Left ventricle myocardium superior (tissue), 1 donor: ENCODE measurements at places on chromosomes 11 and 22. TPM values are rescaled to one million over a fixed set of nuclear protein-coding genes. Genes with fewer than 3 reads are reported as not detected.

Gene FOLR1
- total RNA-seq = 0.50 TPM

- no peak for DNase-seq
Observed at GRCh38 chr11:86914865-86915519, 40.2 kb downstream of the FZD4 start.

Gene MMP3
- total RNA-seq = not detected

Gene SLC29A2
- 22.6 TPM for total RNA-seq

DNA sequence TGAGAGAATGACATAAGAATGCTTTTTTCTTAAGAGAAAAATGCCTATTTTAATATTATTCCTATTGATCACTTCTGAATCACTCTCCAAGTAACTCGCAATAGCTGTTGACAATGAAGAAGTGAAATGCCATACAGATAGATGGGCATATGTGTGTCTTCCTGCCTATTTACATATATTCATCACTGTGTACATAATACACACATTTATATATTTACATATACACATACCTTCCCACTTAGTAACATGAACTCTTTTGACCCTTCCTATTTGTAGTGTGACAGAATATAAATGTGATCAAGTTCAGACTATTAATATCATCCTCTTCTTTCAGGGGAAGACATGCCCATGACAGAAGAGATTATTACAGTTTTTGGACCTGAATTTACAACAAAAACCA, 756.7 kb downstream of the DLG2 start:
- DNase-seq = no peak

Gene RFPL2
- total RNA-seq = not detected

DNA sequence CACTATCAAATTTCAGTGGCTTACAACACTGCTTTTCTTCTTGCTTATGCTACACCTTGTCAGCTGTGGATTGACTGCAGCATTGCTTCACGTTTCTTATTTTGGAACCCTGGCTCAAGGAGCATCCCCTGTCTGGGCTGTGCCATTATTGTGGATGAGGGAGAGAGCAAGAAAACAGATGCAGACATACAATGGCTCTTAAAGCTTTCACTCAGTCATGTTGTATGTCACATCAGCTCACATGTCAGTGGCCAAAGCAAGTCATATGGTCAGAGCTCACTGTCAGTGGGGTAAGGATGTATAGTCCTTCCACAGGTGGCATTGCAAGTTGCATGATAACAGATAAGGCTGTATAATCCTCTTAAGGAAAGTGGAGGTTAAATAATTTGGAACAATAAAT, 10.0 kb downstream of the ARHGEF12 start:
- DNase-seq = no peak

- DNase-seq = peak; percentile 66
Observed at GRCh38 chr22:22787786-22788459, 99.7 kb upstream of the IGLL5 start.

DNA sequence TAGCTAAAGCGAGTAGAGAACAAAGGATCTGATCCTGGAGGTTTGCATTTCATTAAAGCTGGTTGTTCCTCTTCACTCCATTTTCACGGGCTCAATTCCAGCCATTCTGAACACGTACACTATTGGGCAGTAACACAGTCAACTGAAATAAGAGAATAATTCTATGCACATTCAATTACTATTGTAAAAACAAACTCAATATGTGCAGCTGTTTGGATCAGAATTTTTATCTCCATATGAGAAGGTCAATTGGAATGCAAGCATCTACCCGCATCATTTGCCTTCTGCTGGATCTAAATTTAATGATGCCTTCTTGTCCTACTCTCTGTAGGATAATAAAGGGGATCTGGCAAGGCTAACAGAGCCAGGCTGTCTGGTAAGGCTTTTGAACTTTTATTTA, 562.8 kb upstream of the CCDC179 start:
- no peak for DNase-seq

GRCh38 chr11:66159324-66159984, 89.4 kb downstream of the PACS1 start:
- DNase-seq = no peak

Gene PACS1
- total RNA-seq = 59.0 TPM

DNA sequence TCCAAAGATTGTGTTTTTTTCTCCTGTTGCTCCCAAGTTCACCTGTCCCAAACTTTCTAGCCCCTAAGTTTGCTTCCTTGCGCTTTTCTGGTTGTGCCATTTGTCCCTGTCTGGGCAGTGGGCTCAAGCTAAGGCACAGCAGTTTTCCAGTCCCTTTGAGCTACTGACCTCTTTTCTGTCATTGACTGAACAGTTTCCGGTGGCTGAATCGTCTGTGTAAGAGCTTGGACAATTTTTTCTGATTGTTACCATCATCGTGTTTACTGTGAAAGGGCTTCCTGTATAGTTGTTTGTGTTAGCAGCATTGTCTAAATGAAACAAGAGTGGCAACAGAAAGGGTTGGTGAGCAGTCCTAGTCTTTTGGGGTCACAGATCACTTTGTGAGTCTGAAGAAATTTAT, 49.8 kb downstream of the BMAL1 start:
- DNase-seq = no peak

GRCh38 chr11:68471360-68472340, 11.1 kb downstream of the PPP6R3 start:
- no peak for DNase-seq

DNA sequence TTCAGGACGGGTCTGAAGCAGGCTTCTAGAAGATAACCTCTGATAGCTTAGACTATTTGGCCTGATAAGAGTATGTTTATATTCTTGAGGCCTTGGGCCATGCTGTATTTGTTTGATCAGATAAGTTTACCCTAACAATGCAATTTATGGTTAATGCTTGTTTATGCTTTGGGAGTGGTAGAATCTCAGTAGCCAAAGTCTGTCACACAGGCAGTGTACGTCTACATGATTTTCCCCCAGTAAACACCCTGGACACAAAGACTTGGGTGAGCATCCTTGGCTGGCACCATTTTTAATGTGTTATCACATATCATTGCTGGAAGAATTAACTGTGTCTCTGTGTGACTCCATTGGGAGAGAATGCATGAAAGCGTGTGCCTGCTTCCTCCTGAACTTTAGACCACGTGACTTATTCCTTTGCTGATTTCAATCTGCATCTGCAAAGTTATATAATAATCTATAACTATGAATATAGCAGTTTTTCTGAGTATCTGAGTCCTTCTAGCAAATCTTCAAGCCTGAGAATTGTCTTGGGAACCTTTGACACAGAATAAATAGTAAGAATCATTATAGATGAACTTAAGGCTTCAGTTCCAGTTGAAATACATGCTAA, 172.4 kb downstream of the CASP12 start:
- DNase-seq = no peak

GRCh38 chr22:29330753-29331152, 15.3 kb upstream of the RASL10A start:
- DNase-seq = peak; percentile 50

- DNase-seq = no peak
Observed at GRCh38 chr11:5124891-5125620, 13.1 kb downstream of the OR52A5 start.

GRCh38 chr11:120912504-120912903, 111.4 kb upstream of the TBCEL start:
- DNase-seq = no peak

- no peak for DNase-seq
Observed at GRCh38 chr22:30857791-30858190, 110.8 kb downstream of the MORC2 start.

DNA sequence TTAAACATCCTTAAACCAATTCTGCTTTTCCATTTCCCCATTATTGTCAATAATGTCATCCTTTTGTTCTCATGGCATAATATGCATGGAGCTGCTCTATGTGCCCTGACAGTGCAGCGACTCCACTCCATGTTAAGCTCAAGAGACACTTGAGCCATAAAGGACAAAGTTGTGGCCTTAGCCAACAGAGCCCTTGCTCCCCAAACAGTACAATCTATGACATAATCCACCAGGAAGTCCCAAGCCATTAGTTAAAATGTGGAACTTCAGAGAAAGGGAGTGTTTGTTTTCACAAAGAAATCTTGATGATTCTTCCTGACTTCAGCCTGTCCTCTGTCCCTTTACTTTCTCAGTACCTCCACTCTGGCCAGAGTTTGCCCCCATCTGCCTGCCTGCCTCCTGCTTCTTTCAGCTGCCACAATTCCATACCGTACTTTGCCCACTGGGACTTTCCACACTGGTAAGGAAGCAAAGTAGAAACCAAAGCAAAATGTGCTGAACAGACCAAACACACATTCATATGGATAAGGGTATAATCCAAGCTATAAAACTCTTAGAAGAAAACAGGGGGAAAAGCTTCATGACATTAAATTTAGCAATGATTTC, 46.3 kb upstream of the ZC3H12C start:
- DNase-seq = no peak

DNA sequence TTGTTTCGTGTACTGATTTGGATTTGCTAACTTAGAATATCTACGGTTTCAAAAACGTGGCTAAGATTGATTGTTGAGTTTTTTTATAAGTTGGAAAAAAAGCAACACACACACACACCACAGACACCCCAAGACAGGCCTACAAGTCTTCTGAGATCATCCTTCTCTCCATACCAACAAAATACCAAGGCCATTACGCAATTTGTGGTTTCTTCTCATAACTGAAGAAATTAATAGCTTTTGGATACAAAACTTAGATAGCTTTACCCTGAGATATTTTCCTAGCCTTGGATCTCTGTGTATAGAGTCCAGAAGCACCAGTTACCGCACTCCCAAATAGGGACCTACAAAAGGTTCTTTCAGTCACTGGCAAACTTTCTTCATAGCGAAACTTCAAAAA, 113.6 kb downstream of the SIK3 start:
- no peak for DNase-seq

Gene UCP3
- total RNA-seq = 11.9 TPM

DNA sequence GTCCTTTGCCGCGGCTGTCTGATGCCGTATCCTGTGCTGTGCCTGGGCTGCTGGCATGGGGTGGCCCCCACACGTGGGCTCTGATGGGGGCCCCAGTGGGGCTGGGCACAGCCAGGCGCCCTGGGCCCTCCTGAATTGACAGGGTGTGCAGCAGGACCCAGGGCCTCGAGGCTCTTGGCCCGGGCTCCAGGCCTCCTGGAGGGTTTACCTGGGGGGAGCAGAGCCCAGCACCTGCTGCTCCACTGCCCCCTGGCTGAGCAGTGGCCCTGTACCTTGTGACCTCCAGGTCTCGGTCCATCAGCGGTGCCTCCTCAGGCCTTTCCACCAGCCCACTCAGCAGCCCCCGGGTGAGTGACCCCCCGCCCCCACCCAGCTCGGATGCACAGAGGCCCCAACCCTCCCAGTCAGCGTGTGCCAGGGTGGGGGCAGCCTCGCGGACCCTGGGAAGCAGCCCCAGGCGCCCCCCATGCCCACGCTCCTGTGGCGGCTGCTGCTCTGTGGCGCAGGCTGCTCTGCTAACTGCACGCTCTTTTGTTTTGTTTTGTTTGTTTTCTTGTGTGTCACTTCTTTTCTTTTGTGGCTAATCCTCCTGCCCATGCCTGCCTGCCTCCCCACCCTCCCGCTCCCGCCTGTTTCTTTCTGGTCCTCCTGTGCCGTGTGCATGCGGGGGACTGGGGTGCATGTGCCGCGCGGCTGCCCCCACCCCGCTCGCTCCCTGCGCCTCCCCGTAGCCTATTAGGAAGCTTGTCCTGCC, 36.9 kb downstream of the MOB2 start:
- DNase-seq = no peak

DNA sequence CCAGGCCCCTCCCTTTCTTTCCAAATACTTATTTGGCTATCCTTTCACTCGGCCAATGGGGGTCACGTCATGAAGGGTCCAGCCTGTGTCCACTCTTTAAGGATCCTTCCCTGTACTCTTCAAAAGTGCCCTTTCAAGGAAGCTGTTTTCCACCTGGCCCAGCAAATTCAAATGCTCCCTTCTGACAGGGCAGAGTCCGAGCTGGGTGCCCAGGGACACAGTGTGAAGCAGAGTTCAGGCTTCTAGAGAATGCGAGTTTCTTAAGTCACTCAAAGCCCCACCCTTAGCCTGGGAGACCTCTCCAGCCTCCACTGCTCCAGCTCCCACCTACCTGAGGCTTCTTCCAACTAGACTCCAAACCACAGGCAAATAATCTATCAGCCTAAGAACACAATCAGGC, 5.5 kb upstream of the APOA1 start:
- no peak for DNase-seq

Gene STX3
- total RNA-seq = 8.0 TPM

DNA sequence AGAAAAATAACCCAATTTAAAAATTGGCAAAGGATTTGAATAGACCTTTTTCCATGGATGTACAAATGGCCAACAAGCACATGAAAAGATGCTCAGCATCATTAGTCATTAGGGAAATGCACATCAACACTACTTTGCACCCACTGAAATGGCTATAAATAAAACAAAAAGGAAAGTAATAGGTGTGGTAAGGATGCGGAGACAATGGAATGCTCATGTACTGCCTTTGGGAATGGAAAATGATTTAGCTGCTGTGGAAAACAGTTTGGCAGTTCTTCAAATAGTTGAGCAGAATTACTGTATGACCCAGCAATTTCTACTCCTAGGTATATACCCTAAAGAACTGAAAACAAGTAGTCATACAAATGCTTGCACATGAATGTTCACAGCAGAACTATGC, 37.4 kb downstream of the LARGE2 start:
- DNase-seq = no peak

Gene SCGB2A2
- not detected for total RNA-seq

DNA sequence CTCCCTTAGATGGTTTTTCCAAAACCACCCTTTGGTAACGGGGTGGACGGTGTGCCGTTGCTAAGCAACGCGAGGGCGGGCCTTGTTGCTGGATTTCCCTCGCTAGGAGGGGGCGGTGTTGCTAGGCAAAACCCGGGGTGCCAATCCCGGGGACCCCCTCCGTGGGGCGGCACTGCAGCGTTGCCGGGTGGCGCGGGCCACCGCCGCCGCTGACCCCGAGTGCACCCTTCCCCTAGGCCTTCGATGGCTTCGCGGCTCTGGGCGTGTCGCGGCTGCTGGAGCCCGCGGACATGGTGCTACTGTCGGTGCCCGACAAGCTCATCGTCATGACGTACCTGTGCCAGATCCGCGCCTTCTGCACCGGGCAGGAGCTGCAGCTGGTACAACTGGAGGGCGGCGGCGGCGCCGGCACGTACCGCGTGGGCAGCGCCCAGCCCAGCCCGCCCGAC, 8.9 kb downstream of the EHBP1L1 start:
- DNase-seq = no peak

Gene NXPE4
- total RNA-seq = not detected

Gene RFPL3
- total RNA-seq = not detected

DNA sequence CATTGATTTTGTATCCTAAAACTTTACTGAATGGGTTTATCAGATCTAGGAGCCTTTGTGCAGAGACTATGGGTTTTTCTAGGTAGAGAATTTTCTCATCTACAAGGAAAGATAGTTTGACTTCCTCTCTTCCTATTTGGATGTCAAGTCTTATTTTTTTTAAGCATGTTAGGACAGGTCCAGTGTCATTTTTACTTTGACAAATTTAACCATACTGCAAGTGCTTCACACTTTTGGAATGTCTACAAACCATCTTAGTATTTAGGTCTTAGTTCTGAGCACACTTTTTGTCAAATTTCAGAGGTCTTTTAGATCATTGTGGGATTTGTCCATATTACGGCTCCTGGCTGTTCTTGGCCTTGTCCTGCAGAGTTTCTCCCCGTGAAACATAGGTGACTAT, 715.2 kb upstream of the RAG2 start:
- no peak for DNase-seq

- no peak for DNase-seq
Observed at GRCh38 chr11:104705490-104706190, 192.6 kb downstream of the CASP12 start.
